ENCODE measurements at places on chromosomes 12 and 14.

DNA sequence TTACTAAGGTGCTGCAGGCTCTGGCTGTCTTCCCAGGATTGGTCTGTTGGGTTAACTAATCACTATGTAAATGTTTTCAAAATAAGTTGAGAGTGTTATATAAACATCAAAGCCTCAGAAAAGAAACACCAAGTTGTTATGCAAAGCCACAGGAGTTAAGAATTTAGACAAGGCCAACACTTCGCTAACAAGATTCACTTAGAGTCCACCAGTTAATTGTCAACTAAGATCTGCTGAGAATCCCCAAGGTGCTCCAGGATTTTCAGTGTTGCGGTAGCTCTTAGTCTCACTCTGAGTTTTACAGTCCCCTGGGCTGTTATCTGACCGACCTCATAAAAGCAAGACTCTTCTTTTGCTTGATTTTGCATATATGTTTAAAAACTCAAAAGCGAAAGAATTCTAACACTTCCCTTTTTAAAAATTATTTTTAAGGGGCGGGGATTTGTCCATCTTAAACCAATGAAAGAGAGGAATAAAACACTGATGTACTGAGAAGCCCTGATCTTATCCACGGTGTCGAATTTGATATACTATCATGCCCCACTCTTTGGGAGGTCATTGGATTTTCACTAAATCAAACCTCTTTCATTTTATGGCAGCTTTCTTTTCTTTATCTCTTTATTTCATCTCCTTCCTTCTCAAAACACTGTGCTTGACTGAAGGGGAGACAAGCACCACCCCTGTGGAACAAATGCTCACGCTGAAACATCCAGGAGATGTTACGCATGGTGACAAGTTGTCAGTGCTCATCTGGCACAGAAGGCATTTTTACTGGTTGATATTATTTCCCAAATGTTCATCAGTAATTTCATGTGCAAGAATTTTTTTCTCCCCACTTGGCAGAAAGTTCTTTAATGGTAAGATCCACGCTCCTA, 7.0 kb downstream of the NIN start:
- no peak for DNase-seq

- no peak for DNase-seq
Measured at GRCh38 chr14:22552001-22552826, 36.8 kb downstream of the DAD1 start.

- DNase-seq, result no peak
Measured at GRCh38 chr14:43647302-43647701, 859.8 kb downstream of the FSCB start.

GRCh38 chr14:60878536-60878935, 102.3 kb downstream of the TRMT5 start:
- no peak for DNase-seq

DNA sequence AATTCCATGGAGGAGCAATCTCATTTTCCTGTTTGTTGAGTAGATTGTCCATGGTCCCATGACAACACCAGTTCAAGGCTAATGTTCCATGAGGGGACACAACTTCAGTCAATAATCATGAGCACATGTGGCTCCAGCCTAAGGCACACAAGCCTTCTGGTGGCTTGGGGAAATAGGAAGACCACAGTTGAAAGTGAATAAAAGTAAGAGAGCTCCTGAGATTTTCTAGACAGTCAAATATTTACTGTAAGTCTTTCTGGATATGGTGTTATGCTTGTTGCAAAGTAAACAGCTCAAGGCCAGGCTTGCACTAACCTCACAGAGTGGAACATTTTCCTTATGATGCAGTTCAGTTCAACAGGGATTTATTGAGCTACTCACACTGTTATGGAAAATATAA, 206.9 kb upstream of the SLC38A2 start:
- DNase-seq, result no peak

Measured in Caco-2 (cell line).